Hypothalamus (tissue), 51 donors: ENCODE measurements at places on chromosomes 13 and 19.

DNA sequence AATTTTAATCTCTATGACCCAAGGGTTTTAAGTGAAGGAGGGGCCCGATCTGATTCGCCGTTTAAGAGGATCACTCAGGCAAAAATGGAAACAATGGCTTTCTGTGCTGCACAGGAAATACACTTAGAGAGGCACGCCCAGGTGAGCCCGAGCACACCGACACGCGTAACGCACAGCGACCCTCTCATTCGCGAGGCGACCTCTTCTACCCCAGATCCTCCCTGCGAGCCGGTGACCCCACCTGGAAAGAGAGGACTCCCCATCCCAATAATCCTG is 216 bp downstream of the SH2D3A start:
- no peak for DNase-seq

DNA sequence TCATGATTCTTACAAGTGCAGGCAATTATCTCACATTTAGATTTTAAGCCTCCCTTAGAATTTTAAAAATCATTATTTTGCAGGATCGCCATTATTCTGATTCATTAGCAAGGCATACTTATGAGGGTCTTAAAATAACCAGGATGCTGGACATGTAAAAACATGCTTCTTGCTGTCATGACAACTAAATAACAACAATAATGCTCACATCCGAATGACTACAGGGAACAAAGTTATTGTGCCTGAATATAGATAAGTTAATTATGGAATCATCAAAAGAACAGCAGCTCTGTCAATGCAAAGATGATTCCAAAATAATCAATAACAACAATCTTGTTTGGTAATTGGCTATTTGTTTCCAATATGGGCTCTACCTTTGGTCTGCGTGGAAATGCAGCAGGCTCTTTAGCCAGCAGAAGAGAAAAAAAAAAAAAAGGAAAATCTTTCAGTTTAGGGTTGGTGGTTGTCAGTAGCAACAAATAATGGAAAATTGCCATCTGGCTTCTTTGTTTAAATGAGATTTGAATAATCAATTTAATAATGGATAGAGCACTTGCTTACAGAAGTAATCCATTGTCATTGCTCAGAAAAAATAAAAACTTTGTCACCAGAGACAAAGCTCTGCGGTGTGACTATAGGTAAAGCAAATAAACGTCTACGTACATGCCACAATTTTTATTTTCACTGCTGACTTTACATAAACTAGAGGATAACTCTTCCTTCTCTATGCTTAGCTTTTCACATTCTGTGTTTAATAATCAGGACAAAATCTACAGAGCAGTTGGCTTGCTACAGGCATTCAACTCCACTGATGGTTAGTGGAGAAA is 468.9 kb upstream of the TSHZ3 start:
- no peak for DNase-seq

DNA sequence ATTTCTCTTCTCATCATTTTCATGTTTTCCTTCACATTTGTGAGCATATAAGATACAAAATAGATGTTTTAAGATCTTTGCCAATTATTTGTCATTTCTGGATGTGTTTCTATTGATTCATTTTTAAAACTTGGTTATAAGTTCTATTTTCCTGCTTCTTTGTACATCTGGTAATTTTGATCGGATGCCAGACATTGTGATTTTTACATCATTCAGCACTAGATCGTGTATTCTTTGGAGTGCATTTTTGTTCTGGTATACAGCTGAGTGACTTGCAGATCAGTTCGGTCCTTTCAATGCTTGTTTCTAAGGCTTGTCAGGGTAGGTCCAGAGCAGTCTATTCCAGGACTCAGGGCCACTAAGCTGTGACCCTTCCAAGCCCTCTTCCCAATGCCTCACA is 198.2 kb downstream of the KLF12 start:
- DNase-seq = no peak

- DNase-seq = no peak
Measured at GRCh38 chr19:55559684-55560083, 14.3 kb upstream of the SBK3 start.

- DNase-seq = no peak
Measured at GRCh38 chr19:58252102-58252685, 23.5 kb downstream of the ZNF544 start.
